Kidney (tissue), 22 donors: ENCODE measurements at places on chromosomes 6 and 20. TPM values are rescaled to one million over a fixed set of nuclear protein-coding genes. Genes with fewer than 3 reads are reported as not detected.

PGC gene
- not detected for total RNA-seq

GRCh38 chr6:41767112-41767833 lies 12.4 kb downstream of the FRS3 start:
- no peaks in the 10 kb centered on the region for H3K27me3 ChIP-seq
- H3K4me3 ChIP-seq, result no peak overlapping the region
- peak; percentile 76 for DNase-seq
- no peak overlapping the region for H3K27ac ChIP-seq

- no peaks in the 10 kb centered on the region for H3K4me1 ChIP-seq
- no peaks in the 10 kb centered on the region for H3K36me3 ChIP-seq
- no peak overlapping the region for H3K27ac ChIP-seq
- no peak for DNase-seq
- H3K4me3 ChIP-seq, result no peak overlapping the region
Measured at GRCh38 chr6:1201547-1202200, 110.2 kb upstream of the FOXQ1 start.

GRCh38 chr6:136499370-136499769 lies 50.9 kb downstream of the MAP7 start:
- H3K27me3 ChIP-seq, result no peaks in the 10 kb centered on the region
- H3K4me3 ChIP-seq, result no peak overlapping the region
- no peak overlapping the region for H3K27ac ChIP-seq
- H3K36me3 ChIP-seq, result no peaks in the 10 kb centered on the region
- H3K4me1 ChIP-seq, result peaks cover 7% of the 10 kb centered on the region

IMPG1 gene
- not detected for total RNA-seq

ZC2HC1B gene
- total RNA-seq, result not detected

CAP2 gene
- total RNA-seq, result 15.7 TPM

GPLD1 gene
- total RNA-seq, result 0.94 TPM

GRCh38 chr20:25275813-25276532 lies 28.1 kb downstream of the PYGB start:
- peak; percentile 68 for DNase-seq
- H3K27me3 ChIP-seq, result no peaks in the 10 kb centered on the region
- H3K36me3 ChIP-seq, result no peaks in the 10 kb centered on the region
- H3K4me1 ChIP-seq, result peaks cover 6% of the 10 kb centered on the region

DNA sequence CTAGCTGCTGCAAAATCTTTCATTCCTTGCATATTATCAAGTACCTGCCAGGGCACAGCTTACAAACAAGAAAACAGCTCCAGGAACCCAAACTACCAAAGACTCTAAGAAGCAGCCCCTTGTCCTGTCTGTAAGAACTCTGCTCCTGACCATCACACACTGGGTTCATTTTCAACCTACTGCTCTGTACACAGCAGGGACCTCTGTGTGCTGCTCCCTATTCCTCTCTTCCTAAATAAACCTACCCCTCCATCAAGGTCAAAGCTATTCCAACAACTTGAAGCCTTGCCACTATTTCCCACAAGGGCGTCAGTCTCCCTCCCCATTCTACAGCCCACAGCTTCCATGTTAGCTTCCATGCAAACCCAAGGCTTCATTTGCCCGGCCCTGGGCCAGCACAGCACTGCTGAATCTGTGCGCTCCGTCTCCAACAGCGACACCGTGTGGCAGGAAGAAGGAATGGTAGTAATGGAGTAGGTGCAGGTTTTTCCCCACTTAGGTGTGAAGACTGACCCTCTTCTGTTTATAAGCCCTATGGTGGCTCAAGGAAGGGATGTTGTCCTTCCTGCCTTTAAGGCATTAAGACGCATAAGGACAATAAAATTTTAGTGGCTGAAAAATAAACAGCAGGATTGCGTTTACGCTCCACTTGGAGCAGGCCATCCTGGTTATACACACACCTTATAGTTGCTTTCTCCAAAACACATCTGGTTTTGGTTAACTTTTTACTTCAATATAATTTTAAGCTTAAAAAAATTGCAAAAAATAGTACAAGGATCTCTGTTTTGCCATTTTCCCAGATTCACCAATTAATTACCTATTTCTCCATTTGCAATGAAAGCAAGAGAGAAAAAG lies 115.2 kb upstream of the NXT1 start:
- no peak overlapping the region for H3K27ac ChIP-seq
- H3K4me1 ChIP-seq, result no peaks in the 10 kb centered on the region
- no peaks in the 10 kb centered on the region for H3K36me3 ChIP-seq
- no peaks in the 10 kb centered on the region for H3K27me3 ChIP-seq
- peak; percentile 58 for DNase-seq

DNA sequence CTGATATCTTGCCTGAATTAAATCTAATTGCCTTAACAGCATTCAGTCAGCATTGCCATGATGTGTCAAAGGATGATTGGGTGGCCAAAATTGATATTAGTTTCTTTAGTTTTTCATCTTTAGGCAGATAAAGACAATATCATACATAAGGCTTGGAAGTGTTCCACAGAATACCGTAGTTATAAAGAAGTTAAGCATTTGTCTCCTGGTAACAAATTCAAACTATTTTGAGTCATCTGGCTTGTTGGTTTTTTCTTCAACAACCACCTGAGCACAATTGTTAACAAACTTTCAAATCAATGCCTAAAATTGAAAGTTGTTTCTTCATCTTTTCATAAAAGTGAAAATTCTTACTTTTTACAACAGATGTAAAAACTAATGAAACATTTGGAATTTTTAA lies 47.5 kb upstream of the ADGRF5 start:
- no peaks in the 10 kb centered on the region for H3K4me1 ChIP-seq
- no peaks in the 10 kb centered on the region for H3K27me3 ChIP-seq
- no peak for DNase-seq
- no peak overlapping the region for H3K4me3 ChIP-seq

WFDC2 gene
- total RNA-seq, result 2,874 TPM

DNA sequence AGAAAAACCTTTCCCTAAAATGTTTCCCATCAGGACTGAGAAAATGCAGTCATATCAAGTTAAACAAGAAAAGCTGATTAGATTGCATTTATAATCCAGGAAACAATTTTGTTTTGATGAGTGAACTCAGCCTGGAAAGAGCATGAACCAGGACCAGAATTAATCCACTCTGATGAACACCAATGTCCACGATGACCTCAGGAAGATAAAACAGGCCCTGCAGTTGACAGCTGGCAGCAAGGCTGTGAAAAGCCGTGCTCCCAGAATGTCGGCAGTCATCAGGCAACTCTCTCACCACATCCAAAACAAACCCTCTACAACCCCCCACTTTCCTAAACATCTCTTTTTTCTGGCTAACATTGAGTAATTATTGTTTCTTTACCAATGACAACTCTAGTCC lies 74.0 kb upstream of the PROKR2 start:
- H3K4me1 ChIP-seq, result no peaks in the 10 kb centered on the region
- DNase-seq, result no peak
- H3K27ac ChIP-seq, result no peak overlapping the region
- H3K4me3 ChIP-seq, result no peak overlapping the region
- no peaks in the 10 kb centered on the region for H3K36me3 ChIP-seq

MCCD1 gene
- total RNA-seq, result 3.5 TPM

GRCh38 chr6:4412488-4412887 lies 277.1 kb upstream of the ECI2 start:
- H3K27me3 ChIP-seq, result no peaks in the 10 kb centered on the region
- DNase-seq, result no peak
- H3K4me3 ChIP-seq, result no peak overlapping the region
- H3K36me3 ChIP-seq, result no peaks in the 10 kb centered on the region
- H3K4me1 ChIP-seq, result no peaks in the 10 kb centered on the region

- H3K27me3 ChIP-seq, result no peaks in the 10 kb centered on the region
- no peak overlapping the region for H3K4me3 ChIP-seq
- no peak for DNase-seq
- H3K4me1 ChIP-seq, result no peaks in the 10 kb centered on the region
- no peaks in the 10 kb centered on the region for H3K36me3 ChIP-seq
Measured at GRCh38 chr20:152131-152530, 5.1 kb upstream of the DEFB127 start.

- no peak for DNase-seq
- H3K27me3 ChIP-seq, result no peaks in the 10 kb centered on the region
- no peaks in the 10 kb centered on the region for H3K36me3 ChIP-seq
Measured at GRCh38 chr6:53903357-53903756, 108.6 kb downstream of the LRRC1 start.

DNA sequence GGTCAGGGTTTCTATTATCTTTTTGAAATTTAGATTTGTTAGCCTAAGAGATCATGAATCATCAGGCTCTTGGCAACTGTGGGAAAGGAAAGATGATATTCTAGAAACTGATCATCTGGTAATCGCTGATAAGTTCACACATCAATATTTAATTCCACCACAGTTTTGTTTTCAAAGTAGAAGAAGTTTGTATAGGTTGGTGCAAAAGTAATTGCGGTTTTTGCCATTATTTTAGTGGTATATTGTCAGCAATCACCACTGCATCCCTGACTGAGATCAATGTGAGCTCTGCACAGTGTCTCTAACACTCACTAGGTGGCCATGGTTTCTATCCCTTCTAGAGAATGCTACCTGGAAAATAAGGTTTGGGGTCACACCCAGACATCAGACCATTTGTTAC lies 17.0 kb upstream of the PXDC1 start:
- H3K36me3 ChIP-seq, result no peaks in the 10 kb centered on the region
- H3K27ac ChIP-seq, result no peak overlapping the region
- H3K4me1 ChIP-seq, result no peaks in the 10 kb centered on the region
- H3K4me3 ChIP-seq, result no peak overlapping the region

GRCh38 chr6:56933650-56934049 lies 21.3 kb upstream of the BEND6 start:
- H3K27me3 ChIP-seq, result no peaks in the 10 kb centered on the region
- peak; percentile 39 for DNase-seq
- H3K27ac ChIP-seq, result no peak overlapping the region

- H3K27ac ChIP-seq, result no peak overlapping the region
- no peaks in the 10 kb centered on the region for H3K36me3 ChIP-seq
- H3K27me3 ChIP-seq, result no peaks in the 10 kb centered on the region
- no peak overlapping the region for H3K4me3 ChIP-seq
Measured at GRCh38 chr6:89048985-89049384, 31.6 kb upstream of the PNRC1 start.

DNA sequence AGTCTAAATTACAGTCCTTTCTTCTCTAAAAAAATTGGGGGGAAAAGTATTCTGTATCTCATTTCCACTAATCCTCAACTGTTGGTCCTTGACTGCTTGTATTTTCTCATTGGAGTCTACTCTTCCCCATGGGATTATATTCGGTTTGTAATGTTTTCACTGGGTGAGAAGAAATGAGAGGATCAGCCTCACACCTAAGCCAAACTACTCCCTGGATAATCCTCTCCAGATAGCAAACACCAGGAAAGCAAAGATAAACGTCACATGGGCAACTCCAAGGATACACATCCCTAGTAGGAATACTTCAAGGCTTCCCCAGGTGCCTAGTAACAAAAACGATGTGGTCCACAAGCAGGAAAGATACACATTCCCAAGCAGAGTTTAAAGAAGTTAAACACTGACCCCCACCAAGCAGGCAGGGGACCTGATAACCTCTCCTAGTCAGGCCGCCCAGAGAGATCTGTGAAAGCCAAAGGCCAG lies 53.9 kb upstream of the SOX4 start:
- no peak for DNase-seq
- no peaks in the 10 kb centered on the region for H3K4me1 ChIP-seq
- no peak overlapping the region for H3K4me3 ChIP-seq
- H3K27ac ChIP-seq, result no peak overlapping the region
- no peaks in the 10 kb centered on the region for H3K27me3 ChIP-seq

- H3K27ac ChIP-seq, result no peak overlapping the region
- no peaks in the 10 kb centered on the region for H3K36me3 ChIP-seq
- DNase-seq, result no peak
- H3K4me1 ChIP-seq, result no peaks in the 10 kb centered on the region
- H3K4me3 ChIP-seq, result no peak overlapping the region
Measured at GRCh38 chr6:106534564-106534982, 94.7 kb downstream of the RTN4IP1 start.
